Activated CD8-positive, alpha-beta memory T cell treated with anti-CD3 and anti-CD28 coated beads for 48 hours (primary cell): ENCODE measurements at places on chromosomes 16 and 17.
A peak's percentile ranks its signal among the peaks of the same experiment; 100 is the strongest.

DNA sequence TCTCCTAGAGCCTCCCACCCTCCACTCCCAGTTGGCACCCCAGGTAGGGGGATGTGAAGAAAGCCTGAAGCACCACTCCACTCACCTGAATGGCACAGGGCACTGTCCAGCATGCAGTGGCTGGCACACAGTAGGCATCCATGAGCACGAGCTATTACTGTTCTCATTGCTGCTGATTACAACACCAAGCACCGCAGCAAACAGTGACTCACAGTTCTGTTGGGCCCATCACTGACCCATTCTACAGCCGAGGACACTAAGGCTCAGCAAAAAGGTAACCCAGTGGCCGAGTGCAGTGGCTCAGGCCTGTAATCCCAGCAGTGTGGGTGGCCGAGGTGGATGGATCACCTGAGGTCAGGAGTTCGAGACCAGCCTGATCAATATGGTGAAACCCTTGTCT lies 2.7 kb downstream of the ZSCAN10 start:
- DNase-seq: no peak

GRCh38 chr17:14458724-14459123 lies 157.8 kb downstream of the HS3ST3B1 start:
- DNase-seq: no peak

DNA sequence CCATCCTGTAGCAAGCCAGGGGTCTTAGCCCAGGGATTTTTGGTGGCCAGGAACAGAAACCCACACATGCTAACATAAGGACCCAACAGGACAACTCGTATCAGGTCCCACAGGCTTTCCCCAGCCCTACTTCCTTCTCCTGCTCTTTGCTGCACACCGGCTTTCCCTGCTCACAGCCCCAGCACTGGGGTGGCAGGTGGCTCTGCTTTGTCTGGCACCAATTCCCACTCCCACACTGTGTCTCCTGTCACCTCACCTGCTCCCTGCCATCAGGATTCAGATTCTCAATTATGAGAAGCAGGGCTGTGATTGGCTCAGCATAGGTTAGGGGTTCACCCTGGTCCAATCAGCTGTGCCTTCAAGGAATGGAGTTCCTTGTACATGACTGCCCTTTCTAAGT lies 94.1 kb downstream of the TMEM132E start:
- no peak for DNase-seq

DNA sequence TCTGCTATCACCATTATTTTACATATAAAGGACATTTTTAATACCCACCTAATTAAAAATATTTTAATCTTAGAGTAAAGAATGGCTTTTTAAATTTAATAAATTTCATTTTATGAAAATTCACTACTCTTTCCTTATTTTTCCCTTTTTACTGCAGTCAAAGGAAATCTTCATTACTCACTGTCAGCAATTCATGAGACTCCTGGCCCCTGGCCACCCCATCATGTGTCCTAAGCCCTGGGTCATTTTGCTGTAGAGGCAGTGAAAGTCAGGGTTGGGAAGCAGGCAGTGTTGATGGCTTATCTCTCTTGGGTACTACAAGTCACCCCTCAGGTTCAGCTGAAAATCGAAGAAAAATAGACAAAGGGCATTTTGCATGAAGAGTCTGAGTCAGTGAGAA lies 468.6 kb upstream of the CCL2 start:
- no peak for DNase-seq

DNA sequence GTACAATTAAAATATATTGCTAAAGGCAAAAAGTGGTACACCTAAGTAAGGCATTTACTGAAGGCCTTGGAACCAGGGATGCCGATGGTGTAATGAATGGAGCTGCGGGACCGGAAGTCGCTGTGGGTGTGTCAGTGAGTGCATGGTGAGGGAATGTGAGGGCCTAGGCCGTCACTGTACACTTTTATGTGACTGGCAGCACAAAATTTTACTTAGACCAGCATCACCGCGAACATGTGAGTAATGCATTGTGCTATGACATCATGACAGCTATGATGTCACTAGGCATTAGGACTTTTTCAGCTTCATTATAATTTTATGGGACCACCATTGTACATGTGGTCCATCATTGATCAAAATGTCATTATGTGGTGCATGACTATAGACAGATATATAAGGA lies 14.7 kb downstream of the ALOX15B start:
- no peak for DNase-seq

- DNase-seq: no peak
Observed at GRCh38 chr17:73133911-73134649, 30.7 kb upstream of the SSTR2 start.

DNA sequence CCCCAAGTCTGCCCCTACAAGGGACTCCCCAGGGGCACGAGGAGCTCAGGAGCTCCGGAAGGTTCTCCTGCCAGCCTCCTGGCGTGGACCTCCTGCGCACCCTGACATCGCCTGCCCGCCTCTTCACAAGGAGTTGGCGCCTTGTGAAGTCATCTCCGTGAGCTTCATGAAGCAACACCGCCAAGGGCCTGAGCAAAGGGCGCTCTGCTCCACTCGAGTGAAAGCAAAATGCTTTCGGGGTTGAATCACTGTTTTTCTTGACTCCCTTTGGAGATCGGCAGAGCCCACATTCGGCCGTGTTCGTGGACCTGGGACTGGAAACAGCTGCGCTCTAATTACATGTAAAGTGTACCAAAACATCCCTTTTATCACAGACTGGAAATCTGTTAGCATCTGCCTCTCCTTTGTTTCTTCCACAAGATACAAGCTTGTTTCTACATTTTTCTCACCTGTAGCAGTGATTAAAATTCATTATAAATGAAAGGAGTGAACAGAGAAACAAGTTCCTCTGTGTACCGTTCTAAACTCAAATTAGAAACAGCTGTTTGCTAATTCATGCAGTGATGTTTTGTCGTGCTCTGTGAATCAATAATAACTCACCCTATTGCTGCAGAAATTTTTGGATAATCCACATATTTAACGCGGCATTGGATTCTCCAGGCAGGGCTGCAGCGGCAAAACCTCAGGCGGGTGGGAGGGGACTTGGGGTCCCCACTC lies 203.3 kb downstream of the ZNF423 start:
- DNase-seq: no peak

- no peak for DNase-seq
Observed at GRCh38 chr16:56241596-56241995, 50.3 kb downstream of the GNAO1 start.

GRCh38 chr16:79411357-79411756 lies 189.2 kb downstream of the MAF start:
- no peak for DNase-seq

GRCh38 chr16:68417711-68418301 lies 30.5 kb downstream of the SMPD3 start:
- peak; percentile 30 for DNase-seq

DNA sequence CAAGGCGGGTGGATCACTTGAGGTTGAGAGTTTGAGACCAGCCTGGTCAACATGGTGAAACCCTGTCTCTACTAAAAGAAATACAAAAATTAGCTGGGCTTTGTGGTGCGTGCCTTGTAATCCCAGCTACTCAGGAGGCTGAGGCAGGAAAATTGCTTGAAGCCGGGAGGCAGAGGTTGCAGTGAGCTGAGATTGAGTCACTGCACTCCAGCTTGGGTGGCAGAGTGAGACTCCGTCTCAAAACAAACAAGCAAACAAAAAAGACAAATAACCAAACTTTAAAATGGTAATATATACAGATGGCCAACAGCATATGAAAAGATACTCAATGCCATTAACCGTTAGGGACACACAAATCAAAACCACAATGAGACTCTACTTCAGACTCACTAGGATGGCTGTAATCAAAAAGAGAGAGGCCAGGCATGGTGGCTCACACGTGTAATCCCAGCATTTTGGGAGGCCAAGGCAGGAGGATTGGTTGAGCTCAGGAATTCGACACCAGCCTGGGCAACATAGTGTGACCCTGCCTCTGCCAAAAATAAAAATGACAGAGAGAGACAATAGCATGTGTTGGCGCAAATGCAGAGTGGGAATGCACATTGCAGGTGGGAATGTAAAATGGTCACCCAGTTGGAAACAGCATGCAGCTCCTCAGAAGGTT lies 21.3 kb downstream of the SULT1A2 start:
- no peak for DNase-seq

DNA sequence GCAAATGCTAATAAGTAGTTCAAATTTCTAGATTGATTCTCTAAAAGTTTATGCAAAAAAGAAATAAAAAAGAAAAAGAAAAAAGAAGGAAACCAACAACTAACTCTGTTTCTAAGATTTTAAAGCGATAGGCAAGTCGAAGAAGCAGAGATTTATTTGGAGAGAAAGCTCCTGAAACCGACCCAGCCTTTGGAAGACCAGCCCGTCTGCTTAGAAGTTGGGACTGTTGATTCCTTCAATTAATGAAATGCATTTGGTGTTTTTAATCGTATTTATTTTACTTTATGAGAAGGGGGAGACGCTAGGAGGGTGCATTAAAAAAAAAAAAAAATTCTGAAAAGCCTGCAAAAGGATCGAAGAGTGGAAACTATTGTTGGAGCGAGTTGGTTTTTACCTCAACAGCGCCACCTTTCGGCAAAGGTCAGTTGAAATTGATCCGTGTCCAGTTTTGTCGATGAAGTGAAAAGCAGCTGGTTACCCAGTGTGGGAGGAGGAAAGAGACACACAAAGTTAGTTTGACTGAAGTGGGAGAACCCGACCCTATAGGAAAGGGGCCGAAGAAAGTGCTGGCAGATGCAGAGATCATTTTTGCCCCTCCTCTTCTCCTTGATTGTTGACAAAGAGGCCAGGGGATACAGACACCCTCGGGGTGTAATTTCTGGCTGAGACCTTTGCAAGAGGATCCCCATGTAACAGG lies 1.5 kb upstream of the MAF start:
- DNase-seq: peak; percentile 83

- DNase-seq: no peak
Observed at GRCh38 chr17:42193216-42193968, 902 bp downstream of the GHDC start.

GRCh38 chr16:17367923-17368322 lies 102.8 kb downstream of the XYLT1 start:
- DNase-seq: no peak

DNA sequence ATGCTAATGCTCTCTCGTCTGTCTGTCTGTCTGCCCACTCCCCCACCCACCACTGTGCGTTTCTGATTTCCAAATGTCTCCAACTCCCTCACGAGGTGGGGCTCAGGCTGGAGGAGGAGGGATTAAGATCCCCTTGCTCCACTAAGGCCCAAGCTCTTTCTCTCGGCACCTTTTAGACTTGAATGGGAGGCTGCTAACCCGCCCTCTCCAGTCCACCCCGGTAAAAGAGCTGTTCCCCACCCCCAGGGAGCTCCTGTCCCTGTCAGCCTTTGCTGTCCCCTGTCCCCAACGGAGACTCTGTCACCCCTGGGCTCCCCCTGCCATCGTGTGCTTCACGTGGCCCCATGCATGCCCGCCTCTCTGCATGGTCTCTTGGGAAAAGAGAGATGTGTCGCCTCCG lies 68.5 kb upstream of the PLCG2 start:
- DNase-seq: no peak

GRCh38 chr16:7381671-7382070 lies 49.0 kb downstream of the RBFOX1 start:
- DNase-seq: no peak

DNA sequence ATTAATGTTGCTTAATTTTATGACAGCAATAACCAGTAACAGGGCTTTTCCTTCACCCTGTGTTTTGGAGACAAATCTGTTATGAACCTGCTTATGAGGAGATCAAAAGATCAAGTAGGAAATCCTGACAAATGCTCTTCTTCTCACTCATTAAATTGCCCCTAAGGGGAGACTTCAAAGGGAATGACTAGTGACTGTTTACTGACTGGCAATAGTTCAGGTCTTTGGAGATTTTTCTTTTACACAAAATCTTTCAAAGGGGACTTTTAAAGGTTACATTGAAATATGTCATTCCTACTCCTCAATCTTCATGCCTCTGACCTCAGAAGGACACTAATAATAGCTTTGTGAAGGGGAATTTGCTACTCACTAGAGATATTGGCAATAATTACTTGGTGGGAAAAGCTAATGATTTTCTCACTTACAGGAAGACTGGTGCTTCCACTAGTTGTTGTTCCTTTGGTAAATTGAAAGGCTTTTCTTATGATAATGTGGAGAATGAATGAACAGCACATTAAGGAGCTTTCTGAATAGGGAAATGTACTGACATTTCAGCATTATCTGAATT lies 292.9 kb upstream of the CA10 start:
- DNase-seq: no peak

- DNase-seq: no peak
Observed at GRCh38 chr17:29386760-29387159, 3.4 kb upstream of the TAOK1 start.

DNA sequence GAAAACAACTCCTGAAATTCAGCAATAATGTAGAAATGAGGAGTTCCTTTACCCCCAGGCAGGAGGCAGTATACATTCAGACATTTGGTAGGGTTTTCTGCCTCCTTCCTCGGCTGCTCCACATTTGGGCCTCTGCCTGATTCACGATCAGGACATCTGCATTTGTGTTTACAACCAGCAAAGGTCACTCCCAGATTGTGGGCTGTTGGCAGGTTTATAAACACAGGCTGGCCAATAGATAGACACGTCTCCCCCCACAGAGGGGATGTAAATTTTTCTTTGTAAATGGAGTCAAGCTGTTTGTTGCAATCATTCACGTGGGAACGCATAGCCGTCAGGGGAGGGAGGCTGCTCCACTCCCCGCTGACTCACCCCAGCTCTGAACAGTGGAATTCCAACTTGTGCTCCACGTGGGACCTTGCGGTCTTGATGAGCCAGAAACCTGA lies 252.1 kb upstream of the N4BP1 start:
- DNase-seq: no peak

GRCh38 chr16:22065252-22065651 lies 27.1 kb upstream of the VWA3A start:
- DNase-seq: no peak

DNA sequence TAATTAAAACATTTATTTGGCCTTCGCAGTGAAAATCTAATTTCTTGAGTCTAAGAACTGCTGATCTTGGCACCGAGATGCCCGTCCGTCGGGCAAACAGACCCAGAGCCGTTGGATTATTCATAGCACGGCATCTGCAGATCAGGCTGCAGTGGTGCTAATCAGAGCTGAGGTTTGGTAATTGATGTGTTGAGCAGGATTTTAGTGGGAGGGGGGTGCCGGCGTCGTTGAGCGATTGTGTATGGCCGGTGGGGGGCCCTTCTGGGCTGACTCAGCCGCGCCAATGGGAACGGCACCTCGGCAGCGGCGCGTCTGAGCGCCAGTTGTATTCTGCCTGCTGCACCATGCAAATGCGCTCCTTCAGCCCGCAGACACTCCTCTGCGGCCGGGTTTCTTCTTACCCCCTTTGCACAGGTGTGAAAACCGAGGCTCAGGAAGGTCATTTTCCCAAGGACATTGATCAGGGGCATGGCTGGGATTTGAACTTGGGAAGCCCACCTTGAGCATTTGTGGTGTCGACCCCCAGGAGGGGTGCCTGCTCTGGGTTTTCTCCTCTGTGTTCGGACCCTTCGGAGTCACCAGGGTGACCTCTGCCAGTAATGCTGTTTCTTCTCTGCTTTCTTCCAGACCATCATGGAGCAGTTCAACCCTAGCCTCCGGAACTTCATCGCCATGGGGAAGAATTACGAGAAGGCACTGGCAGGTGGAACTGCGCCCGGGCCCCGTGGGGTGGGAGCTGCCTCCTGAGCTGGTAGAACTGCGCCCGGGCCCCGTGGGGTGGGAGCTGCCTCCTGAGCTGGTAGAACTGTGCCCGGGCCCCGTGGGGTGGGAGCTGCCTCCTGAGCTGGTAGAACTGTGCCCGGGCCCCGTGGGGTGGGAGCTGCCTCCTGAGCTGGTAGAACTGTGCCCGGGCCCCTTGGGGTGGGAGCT lies 18.4 kb downstream of the BAIAP2 start:
- DNase-seq: no peak
